ENCODE measurements at places on chromosomes 2 and 18. TPM values are rescaled to one million over a fixed set of nuclear protein-coding genes. Genes with fewer than 3 reads are reported as not detected.

The ATP8B1 gene
- total RNA-seq: 6.0 TPM

The CFAP53 gene
- 0.40 TPM for total RNA-seq

The KLHL41 gene
- total RNA-seq: 1.2 TPM

The SP140 gene
- 0.36 TPM for total RNA-seq

The LRRC30 gene
- total RNA-seq: not detected

The SULT1C2 gene
- total RNA-seq: 0.03 TPM

The TRIM43 gene
- not detected for total RNA-seq

- no peak for DNase-seq
Measured at GRCh38 chr18:45580127-45580526, 35.1 kb upstream of the SLC14A2 start.

DNA sequence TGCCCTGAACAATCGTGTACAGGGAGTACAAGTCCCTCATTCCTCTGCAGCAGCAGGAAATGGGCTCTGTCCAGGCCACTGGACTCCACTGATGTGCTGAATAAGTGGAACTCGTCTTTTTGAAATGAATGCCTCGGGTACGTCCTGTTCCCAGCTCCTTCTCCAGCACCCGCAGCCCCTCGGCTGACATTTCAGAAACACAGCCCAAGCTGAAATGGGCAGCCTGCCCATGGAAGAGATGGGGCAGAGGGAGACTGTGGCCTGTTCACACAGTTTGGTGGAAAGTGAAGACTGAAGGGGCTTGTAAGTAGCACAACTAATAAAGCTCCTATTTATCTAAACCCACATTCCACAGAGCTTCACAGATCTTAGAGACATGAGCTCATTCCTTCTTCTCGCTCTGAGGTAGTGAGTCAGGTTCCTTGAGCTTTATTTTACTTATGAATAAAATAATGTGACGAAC, 498.6 kb downstream of the TXNL1 start:
- peak; percentile 78 for DNase-seq

GRCh38 chr2:49943944-49944778, 789.8 kb upstream of the FSHR start:
- DNase-seq: no peak
